Stimulated activated naive CD8-positive, alpha-beta T cell treated with anti-CD3 and anti-CD28 coated beads, Interleukin-15, Interleukin-2, amounts not matched to agents 100 U/mL and 50 U/mL, for 24 hours (primary cell): ENCODE measurements at places on chromosomes 2 and 18.

DNA sequence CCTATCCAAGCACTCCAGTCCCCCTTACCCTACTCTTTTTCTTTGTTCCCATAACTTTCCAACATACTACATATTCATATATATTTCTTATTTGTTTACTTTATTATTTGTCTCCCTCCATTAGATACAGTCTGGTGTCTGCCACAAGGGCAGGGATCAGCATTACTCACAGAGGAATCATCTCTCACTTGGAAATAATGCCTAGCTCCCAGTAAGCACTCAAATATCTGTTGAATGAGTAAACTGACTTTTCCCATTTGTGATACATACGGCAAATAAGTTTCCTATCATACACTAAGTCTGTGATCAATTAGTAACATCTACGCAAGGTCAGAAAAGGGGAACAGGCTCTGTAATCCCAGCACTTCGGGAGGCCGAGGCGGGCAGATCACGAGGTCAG is 18.7 kb downstream of the C1D start:
- DNase-seq: no peak

DNA sequence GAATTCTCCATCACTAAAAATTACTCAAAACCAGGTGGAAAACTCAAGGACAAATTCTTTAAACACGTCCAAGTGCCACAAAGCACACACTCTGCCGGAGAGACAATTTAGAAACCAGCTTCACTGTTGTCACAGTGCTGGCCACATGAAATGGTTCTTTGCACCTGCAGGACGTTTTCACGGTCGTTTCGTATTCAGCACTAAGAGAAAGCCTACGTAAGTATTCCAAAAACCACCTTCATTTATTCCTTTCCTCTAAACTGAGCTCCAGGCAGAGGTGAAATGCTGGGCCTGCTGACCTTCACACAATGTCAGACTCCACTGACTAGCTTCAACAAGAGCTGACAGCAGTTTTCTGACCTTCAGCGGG is 680 bp downstream of the ATP5F1A start:
- DNase-seq: no peak

DNA sequence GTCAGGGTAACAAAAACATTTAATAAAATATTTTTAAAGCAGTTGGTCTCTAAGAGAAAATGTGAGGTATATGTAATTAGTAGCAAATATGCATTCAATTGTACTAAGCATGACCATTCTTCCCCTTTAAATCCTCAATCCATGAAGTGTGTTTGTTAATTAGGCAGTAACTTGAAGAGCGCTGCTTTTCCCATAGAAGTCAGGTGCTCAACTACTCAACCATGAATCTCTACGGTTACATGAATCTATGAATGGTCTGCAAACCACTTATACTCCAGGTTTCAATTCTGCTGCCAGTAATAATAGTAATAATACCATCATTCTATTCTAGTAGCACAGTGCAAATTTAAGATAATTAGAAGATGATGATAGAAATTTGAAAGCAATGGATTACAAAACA is 55.8 kb downstream of the SLC8A1 start:
- no peak for DNase-seq

- no peak for DNase-seq
Measured at GRCh38 chr18:62388855-62389760, 64.0 kb downstream of the TNFRSF11A start.

DNA sequence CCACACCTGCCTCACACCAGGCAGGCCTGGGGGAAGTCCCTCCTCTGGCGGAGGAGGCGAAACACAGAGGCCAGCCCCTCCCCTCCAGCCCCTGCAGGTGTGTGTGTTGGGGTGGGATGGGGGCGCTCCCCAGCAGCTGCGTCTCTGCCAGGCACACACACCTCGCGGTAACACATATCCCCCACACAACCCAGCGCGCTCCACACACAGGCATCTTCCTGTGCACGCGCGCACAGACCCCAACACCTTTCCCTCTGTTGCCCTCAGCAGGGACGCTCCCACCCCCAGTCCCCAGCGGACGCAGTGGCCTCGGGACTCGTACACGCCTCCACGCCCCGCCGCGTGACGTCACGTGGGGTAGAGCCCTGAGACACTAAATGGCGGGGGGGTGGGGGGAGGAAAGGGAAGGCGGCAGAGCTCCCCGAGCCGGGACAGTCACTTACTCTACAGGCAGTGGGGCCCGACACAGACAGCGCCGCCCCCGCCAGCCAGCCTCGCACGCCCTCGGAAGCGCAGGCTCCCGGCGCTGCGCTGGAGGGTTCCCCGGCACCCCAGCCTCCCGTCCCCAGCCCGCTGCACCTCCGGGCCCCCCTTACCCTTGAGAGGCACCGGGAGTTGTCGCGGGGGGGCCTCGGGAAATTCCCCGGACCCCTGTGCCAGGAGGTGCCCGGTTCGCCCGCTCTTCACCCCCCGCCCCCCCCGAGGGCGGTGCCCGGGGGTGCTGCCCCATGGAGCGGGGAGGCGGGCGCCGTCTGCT is at the start of gene WNT10A:
Gene WNT10A (plus strand): TSS at position 751 of the 757 bp plus-strand sequence. CDS start 144 bp downstream, outside the sequence.
- DNase-seq: peak; percentile 78

DNA sequence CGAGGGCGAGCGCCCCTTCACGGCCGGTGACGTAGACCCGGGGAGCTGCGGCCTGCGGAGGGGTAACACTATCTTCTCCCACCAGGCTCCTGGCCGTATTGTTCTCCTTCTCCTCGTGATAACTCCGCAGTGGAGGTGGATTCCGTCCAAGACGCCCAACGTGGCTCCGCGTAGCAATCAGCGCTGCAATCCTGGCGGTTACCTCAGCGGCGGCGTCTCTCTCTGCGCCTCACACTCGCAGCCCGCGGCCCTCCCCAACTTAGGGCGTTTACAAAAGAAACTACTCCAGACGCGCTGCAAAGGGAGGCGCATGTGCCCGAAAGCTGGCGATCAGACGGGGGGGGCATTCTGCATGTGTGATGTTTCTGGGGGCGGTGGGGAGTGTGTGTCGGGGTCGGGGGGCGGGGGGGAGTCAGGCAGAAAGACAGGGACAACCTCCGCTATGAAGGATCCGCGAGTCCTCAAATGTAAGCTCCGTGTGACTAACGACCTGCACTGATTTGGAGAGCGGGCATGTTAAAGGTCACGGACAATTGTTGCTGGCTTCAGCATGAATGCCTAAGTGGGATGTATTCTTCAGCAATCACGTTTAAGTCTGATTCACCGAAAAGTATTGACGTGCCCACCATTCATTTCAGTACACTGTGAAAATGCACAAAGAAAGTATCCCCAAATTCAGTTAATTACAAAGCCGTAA is 1.3 kb upstream of the ZNF516 start:
- DNase-seq: peak; percentile 48

DNA sequence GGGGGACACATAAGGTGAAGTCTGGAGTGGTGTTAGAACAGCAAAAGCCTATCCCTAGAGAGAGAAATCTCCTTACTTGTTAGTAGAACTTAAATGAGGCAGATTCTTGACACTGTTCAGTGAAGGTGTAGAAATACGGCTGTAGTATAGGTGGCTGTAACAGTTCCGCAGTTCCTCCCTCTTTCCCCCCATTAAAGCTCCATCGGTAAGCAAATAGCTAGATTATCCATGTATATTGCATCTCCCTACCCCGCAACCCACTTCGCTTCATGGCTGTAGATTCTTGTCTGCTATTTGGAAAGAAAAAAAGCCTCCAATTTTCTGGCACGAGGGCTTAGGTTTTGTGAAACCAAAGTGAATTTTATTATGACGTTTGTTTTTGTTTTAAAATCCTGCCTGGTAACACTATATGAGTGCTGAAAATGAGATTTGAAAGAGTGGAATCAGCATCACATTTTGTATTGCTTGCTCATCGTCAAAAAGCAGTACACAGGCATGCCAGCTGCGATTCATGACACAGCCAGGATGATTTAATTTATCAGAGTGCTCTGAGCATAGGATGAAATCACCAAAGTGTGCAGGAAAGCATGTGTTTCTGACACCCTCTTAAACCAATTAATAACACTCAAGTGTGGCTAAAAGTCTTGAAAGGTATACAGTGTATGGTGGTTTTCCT is 1.4 kb downstream of the FAM171B start:
- DNase-seq: no peak

DNA sequence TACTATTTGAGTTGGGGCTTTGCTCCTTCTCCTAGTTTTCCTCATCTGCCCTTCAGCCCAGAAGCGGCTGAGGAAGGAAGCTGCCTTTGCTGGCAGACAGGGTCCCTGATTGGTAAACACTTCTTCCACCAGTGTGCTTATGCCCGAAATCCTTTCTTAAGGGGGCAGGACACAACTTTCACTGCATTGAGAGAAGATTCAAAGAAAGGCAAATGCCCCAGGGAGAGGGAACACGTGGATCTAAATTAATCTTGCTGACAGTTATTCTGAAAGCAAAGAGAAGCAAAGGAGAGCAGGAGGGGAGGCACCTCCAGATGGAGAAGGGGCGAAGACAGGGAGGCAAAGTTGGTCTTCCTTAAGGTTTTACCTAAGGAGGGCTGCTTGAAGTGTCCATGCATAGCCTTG is 92.1 kb upstream of the EFEMP1 start:
- no peak for DNase-seq

- DNase-seq: no peak
Measured at GRCh38 chr2:71742953-71743601, 289.7 kb downstream of the DYSF start.

- no peak for DNase-seq
Measured at GRCh38 chr18:12579775-12580174, 78.1 kb downstream of the SPIRE1 start.

- DNase-seq: no peak
Measured at GRCh38 chr18:9916077-9916639, 2.3 kb downstream of the VAPA start.

DNA sequence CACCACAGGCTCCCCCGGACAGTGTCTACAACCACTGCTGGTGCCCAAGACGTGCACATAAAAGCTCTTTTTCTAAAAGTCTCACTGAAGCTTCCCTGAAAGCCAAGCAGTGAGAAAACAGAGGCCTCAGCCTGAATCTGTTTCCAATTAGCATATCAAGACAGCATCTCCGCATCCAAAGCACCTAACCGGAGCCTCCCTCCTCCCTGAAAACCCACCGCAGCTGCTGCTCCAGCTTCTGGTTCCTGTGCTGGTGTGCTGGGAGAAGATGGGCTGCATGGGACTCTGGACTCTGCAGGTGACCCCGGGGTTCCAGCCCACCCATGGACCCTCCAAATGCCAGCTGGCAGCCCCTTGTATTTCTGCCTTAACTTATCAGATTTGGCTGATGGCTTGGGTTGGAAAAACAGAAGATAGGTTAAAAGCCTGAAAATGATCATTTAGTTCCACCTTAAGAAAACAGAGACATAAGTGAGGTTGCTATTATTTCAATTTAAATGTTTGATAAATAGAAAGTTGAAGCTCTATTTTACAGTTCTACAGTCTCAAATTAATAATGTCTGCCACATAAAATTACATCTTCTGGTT is 103.3 kb downstream of the TMEM18 start:
- DNase-seq: no peak

- no peak for DNase-seq
Measured at GRCh38 chr2:234032279-234032856, 18.1 kb upstream of the SPP2 start.

DNA sequence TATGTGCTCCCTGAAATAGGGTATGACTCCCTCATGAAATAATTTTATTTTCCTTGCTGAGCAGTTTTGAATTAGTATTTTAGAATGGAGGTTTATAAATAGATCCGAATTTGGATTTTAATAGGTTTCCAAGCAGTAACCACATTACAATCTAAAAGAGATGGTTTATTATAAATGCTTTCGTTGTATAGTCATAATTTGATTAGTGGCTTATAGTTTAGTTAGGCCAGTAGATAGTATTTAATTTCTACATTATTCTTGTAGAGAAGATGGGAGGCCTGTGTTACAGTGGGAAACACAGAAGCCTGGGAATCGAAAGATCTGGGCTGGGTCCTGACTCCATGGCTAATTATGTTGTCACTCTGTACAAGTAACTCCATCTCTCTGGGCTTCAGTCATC is 6.7 kb downstream of the CAB39 start:
- no peak for DNase-seq

DNA sequence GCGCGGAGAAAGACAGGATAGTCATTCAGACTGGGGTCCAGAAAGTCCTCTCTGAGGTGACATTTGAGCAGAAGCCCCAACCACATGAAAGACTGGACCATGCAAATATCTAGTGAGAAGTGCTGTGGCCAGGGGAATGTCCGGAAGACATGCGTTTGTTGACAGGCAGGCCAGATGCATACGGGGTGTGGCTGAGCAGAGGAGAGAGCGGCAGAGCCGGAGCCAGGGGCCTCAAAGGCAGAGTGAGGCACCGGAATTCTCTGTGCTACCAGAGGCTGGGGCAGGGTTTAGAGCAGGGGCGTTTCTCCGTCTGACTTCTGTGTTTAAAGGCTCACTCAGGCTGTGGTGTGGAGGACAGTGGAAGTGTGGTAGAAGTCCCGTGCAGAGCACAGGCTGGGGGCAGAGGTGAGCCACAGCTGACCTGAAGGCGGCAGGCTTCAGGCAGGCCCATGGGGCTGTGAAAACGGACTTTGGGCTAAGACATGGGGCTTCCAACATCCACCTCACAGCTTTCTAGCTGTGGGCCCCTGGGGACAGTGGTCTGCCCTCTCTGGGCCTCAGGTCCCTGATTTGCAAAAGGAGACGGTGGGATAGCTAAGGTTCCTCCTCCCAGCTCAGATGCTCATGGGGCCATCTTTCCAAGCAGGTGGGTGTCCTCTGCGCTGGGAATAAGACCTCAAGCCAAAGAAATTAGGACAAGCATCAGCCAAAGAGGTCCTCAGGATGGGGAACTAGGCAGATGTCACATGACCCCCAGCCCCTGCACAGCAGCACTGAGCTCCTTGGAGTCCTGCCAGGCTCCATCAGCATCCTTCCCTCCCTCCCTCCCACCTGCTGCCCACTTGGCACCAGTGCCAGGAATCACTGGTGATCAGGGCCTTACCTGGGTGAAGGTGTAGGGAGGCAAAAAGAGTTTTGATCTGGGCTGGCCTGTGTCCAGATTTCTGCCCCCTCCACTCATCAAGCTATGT is 11.2 kb downstream of the RUFY4 start:
- no peak for DNase-seq

DNA sequence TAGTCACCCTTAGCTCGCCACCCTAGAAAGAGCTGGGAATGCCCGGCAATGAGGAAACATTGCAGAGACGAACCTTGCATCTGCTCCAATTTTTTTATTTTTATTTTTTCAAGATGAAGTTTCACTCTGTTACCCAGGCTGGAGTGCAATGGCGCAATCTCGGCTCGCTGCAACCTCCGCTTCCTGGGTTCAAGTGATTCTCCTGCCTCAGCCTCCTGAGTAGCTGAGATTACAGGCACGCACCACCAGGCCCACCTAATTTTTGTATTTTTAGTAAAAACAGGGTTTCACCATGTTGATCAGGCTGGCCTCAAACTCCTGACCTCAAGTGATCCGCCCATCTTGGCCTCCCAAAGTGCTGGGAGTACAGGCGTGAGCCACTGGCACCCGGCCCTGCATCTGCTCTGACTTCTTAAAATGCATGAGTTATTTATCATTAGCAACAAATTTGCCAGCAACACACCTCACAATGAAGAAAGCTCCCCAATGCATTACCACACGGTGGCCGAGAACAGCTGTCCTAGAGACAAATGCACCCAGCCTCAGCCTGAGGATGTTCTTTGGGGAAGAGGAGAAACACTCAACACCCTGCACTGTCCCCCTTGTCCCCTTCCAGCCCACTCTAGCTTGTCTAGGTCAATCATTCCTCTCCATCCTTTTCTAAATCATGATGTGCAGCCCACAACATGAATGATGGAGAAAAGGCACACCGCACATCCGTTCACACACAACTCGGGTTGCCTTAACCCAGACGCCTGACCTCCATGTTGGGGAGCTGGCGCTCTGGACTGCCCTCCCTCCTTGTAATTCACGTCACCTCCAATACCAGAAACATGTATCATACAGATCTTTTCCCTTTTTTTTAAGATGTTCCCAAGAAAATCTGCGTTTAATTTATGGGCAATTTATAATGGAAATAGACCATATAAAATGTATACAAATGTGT is 46.9 kb downstream of the TTC32 start:
- DNase-seq: no peak

- no peak for DNase-seq
Measured at GRCh38 chr18:22560797-22561196, 143.1 kb upstream of the CTAGE1 start.
